ENCODE measurements at places on chromosomes 5 and 9.

DNA sequence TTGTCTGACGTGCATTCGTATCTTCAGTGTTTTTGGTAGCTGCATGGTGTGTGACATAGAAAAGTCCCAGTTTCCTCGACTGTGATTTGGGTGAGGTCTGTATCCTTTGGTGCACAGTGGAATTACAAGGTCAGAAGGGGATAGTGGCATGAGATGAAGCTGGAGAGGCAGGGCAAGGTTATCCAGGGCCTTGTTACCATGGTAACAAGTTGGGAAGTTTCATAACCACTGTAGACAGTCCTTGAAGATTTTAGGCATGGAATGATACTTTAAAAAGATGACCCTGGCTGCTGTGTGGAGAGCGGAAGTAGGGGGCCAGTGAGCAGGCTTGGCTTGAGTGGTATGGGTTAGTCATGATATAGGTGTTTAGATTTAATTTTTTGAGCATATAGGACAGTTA is 11.9 kb downstream of the EHMT1 start:
- no peak for DNase-seq

- peak; percentile 1 for DNase-seq
Measured at GRCh38 chr9:1100945-1101344, 50.8 kb downstream of the DMRT2 start.

DNA sequence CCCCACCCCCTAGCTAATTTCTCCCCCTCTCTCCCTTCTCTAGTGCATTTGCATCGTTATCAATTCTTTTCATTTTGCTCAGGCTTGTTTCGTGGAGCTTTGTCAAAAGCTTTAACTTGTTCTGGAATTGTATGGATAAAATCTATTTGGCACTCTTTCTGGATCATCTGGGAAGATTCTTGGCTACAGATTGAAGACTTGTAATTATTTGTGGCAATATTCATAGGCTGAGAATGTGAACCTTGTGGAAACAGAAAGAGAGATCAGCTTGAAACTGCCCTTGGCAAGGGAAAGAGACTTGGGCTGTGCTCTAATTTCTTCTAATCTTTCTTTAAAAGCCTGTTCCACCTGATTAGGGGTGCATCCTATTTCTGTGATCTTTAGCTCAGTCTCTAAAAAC is 340.6 kb upstream of the DAB2 start:
- no peak for DNase-seq

- DNase-seq: no peak
Measured at GRCh38 chr9:115845648-115846312, 307.8 kb upstream of the PAPPA start.

DNA sequence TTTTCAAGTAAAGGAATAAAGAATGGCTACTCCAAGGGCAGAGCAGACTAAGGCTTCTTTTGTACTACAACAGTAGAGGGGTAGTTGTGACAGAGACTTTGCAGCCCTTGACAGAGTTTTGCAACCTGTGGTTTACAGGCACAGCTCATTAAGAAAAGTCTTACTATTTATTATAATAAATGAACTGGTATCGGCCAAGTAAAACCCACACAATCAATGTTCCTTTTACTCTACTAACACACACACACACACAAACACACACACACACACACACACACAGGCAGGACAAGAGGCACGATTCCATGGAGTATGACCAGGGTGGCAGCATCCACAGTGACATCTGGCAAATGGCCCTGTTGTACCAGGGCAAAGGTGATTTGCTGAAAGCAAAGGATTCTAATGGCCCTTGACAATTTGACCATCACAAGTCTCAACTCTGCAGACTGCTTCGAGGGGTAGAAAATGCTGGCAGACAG is 59.1 kb upstream of the GOLPH3 start:
- DNase-seq: no peak

DNA sequence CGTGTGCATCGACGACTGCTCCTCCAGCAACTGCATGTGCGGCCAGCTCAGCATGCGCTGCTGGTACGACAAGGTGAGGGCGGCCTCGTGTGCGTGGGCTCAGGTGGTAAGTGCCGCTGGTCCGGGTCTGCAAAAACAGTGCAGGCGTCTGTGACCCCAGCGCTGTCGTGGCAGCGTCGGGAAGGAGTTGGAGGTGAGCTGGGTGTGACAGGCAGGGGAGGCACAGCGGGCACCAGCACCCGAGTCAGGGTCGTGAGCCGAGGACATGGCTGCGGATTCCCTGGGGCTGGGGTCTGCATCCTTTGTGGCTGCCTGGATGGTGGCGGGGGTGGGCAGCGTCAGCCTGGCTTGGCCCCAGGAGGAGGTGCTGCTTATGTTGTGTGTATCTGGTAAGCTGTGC is 63.1 kb upstream of the CACNA1B start:
- DNase-seq: no peak

DNA sequence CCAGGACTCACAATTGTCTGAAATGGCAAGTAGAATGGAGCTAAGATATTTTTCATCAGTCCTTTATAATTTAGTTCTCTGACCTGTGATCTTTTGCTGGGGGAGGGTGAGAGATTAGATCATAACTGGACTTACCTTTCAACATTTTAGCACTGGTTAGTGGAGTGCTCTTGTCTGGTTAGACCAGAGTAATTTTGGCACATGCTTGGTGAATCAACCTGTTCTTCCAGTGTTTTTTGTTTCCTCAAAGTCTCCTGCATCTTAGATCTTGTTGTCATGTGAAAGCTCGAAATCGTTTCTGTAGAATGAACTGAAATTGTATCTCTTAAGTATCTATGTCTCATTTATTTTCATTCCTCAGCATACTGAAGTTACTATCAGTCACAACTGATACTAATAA is 122.4 kb downstream of the TLE4 start:
- no peak for DNase-seq

DNA sequence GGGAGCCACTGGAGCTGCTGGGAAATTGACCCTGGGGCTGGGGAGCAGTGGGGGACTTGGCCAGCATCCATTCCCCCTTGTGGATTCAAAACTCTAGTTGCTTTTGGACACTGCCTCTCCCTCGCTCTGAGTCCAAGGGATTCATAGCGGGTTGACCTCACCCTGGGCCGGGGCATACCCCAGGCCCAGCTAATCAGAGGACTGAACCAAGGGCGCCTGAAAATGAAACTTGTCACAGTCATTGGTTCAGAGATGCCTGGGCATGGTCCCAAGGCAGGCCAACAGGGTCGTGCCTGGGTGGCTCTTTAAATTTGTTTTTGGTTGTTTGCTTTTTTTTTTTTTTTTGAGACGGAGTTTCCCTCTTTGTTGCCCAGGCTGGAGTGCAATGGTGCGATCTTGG is 22.6 kb downstream of the STK10 start:
- no peak for DNase-seq

DNA sequence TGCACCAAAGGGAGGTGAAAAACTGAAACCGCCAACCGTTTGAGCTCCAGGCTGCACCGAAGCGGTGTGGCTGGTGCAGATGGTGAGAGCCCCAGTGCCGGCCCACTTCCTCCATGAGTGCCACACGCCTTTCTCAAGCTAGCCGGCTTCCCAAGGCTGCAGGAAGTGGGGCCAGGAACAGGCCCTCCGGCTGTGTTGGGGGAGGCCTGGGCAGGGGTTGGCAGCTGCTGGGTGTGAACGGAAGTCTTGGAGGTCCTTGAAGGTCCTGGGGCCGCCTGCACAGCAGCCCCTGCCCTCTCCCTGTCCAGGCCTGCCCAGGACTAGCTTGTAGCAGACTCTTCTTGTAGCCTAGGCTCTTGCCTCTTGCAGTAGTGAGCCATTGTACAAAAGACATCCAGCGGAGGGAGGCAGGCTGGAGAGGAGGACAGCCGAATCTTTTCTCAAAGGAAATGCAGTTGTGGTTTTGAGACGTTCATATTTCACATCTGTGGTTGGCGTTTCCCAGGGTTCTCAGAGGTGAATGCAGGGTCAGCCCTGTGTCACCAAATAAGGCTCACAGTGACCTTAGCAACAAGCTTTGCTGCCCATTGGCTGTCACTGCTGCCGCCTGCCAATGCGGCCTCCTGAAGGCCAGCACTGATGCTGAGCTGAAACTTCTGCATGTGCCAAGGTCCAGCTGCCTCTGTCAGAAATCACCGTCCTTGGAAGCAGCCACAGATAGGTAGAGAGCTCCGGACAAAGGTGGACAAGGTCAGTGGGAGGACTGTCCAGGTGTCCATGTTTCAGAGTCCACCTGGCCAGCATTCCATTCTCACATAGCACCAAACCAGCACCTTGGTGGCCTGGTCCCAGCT is 23.9 kb downstream of the IRF1 start:
- peak; percentile 95 for DNase-seq

GRCh38 chr9:22813529-22813928 is 366.9 kb downstream of the DMRTA1 start:
- DNase-seq: peak; percentile 59
